ENCODE measurements at places on chromosomes 2 and 18.
A peak's percentile ranks its signal among the peaks of the same experiment; 100 is the strongest.

DNA sequence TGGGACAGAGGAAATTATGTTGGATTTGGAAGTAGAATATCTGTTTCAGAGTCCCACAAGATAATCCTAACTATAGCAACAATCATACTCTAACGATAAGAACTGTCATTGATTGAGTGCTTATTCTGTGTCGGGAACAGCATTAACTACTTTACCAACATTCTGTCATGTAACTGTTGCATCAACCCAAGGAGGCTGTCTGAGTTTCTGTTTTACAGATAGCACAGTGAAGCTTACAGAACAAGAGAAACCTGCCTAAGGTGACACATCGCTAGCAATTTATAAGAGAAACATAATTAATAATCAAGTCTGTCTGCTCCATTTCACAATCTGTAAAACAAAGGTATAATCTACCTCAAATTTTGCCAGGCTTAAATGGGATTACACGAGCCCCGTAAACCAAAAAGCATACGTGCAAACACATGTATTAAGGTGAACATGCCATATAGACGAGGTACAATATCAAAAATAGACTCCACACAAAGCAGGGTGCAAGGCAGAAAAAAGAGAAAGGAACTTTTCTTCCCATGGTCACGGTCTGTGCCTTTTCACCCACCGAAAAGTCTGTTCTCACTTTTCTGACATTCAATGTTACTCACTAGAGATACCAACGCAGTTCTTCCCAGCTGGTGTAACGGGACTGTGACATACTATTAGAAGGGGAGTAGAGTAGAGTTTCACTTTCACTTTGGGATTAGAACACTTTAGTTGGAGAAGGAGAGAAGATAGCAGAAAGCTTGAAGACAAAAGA is 37.2 kb upstream of the SLC8A1 start:
- DNase-seq: peak; percentile 72

DNA sequence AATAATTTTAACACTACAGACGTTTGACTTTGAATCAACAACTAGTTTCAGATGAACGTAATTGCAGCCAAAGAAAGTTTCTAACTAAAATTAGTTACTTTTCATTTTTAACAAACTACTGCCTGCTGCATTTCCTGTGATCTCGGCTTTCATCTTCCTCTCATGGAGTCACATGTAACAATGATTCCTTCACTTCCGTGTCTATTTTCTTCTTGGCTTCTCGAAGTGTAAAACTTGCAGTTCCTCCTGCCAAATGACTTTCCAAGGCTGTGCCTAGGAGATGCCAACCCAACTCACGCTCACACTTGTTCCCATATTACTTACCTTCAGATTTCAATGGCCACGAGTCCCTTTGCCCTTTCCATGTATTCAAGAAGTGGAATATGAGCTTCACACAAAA is 1406.3 kb upstream of the CELF4 start:
- no peak for DNase-seq

DNA sequence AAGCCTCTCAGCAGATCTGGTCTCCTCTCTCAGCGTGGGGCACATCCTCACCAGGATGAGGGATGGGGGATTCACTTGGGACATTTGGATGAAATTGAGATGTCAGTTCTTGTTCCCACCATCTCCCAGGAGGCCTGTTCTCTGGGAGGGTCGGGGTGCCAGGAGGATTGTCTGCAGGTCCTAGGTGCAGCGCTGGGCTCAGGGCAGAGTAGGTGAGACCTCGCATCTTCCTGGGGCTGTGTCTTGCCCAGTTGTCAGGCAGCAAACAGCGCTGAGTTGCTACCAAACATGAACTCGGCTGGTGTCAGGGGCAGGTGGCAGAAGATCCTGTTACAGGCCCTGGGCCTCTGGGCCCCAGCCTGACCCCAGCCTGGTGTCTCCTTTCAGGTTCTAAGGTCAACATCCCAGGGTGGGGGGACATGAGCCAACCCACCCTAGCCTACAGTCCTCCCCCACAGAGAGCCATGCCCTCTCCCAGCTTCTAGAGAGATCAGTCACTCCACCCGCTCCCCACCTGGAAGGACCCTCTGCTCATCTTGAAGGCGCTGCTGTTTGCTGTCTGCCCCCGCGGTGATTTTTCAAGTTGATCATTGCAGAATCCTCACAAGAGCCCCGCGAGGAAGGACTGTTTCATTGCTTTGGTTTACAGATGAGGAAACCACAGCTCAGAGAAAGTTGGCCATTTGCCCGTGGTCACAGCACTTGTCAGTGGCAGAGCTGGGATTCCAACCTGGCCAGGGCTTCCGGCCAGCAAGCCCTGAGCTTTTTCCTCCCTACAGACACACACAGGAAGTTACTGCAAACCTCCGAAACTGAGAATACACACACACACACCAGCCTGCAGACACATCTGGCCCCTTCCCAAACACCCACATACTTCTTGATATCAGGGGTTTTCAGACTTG is 83.9 kb downstream of the STPG4 start:
- DNase-seq: peak; percentile 96

- no peak for DNase-seq
These were observed 1049.3 kb upstream of the CDH2 start for GRCh38 chr18:29226213-29226612.

- DNase-seq: peak; percentile 68
These were observed 14.9 kb downstream of the AOX1 start for GRCh38 chr2:200600549-200601225.

DNA sequence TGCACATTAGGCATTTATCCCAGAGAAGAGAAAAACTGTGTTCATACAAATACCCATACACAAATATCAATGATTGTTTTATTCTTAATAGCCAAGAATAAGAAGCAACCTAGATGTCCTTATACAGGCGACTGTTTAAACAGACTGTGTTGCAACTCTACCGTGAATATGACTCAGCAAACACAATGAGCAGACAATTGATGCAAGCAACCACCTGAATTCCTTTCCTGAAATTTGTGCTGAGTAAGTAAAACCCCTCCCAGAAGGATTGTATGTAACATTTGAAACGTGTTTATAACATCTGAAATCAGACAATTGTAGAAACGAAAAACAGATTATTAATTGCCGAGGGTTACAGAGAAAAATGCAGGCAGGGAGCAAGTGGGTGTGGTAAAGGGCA is 621.9 kb upstream of the SOX11 start:
- no peak for DNase-seq

GRCh38 chr18:59345556-59345955 is 13.5 kb downstream of the LMAN1 start:
- peak; percentile 52 for DNase-seq

DNA sequence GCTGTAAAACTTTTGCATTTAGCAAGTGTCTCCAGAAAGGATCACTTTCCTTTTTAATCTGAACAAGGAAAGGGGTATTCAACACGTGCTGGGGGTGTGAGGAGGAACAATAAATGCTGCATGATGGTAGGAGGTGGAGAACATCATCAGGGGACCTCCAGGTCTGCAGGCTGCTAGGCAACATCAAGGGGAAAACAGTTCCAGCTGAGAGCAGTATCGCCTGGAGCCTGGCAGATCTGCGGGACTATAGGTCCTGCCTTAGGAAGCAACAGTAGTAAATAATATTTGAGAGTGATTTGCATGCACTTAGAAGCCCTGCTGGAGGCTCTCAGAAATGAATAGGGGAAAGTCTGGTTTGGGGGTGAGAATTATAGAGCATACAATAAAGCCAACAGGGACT is 175.6 kb downstream of the SUCLG1 start:
- DNase-seq: no peak

- DNase-seq: peak; percentile 24
These were observed 42.5 kb downstream of the FER1L5 start for GRCh38 chr2:96684883-96685576.

GRCh38 chr2:186274936-186275575 is 211.0 kb upstream of the ZC3H15 start:
- DNase-seq: peak; percentile 50

DNA sequence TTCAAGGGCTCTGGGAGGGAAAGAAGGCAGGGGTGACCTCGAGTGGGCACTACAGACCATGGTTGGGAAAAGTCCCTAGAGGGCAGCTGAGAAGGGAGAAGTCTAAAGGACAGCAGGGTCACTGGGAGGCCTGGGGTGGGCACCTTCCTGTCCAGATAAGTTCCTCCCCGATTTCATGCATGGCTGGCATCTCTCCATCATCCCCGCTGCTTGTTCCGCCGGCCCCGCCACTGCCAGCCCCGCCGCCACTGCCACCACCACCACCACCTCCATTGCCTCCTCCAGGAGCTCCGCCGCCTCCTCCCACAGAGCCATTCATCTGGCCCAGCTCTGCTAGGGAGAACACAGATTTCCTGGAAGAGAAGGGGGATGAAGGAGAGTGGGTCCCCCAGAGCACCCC is 53.6 kb downstream of the MTHFD2 start:
- no peak for DNase-seq

- peak; percentile 89 for DNase-seq
These were observed 141.2 kb upstream of the TACR1 start for GRCh38 chr2:75340560-75340959.

- DNase-seq: peak; percentile 51
These were observed 160.9 kb downstream of the BAZ2B start for GRCh38 chr2:159455330-159455918.

DNA sequence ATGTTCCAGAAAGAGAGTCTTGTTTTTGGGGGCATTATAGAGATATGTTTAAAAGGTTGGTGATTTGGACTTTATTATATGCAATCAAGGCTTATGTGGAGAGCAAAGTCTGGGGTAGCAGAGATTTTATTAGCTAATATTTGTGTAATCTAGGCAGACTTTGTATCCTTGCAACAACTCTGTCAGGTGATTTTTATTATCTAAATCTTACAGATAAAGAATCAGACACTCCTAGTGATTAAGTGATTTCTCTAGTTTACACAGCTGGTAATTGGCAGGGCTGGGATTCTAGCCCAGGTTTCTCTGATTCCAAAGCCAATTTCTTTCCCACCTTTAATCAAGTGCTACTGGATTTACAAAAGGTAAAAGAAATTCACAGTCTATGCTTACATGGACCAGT is 33.3 kb upstream of the NCK2 start:
- DNase-seq: no peak

GRCh38 chr2:219783359-219783975 is 156.0 kb downstream of the SLC4A3 start:
- peak; percentile 43 for DNase-seq

- peak; percentile 90 for DNase-seq
These were observed 143.9 kb upstream of the FN1 start for GRCh38 chr2:215579809-215580208.

GRCh38 chr18:50704357-50704940 is 115.4 kb downstream of the MRO start:
- DNase-seq: no peak
